Dorsolateral prefrontal cortex (tissue), 122 donors: ENCODE measurements at places on chromosomes 3 and 15. TPM values are rescaled to one million over a fixed set of nuclear protein-coding genes. Genes with fewer than 3 reads are reported as not detected.

DNA sequence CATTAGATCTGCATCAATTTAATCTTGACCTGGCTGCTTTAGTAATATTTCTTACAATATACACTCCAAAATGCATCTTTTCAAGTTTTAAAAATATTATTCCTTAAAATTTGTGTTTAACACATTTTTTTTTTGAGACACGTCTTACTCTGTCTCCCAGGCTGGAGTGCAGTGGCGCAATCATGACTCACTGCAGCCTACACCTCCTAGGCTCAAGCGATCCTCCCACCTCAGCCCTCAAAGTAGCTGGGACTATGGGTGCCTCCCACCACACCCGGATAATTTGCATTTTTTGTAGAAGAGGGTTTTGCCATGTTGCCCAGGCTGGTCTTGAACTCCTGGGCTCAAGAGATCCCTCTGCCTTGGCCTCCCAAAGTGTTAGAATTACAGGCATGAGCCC, 73.6 kb downstream of the ETV5 start:
- DNase-seq = no peak

The SEMA3G gene
- total RNA-seq = 15.4 TPM

DNA sequence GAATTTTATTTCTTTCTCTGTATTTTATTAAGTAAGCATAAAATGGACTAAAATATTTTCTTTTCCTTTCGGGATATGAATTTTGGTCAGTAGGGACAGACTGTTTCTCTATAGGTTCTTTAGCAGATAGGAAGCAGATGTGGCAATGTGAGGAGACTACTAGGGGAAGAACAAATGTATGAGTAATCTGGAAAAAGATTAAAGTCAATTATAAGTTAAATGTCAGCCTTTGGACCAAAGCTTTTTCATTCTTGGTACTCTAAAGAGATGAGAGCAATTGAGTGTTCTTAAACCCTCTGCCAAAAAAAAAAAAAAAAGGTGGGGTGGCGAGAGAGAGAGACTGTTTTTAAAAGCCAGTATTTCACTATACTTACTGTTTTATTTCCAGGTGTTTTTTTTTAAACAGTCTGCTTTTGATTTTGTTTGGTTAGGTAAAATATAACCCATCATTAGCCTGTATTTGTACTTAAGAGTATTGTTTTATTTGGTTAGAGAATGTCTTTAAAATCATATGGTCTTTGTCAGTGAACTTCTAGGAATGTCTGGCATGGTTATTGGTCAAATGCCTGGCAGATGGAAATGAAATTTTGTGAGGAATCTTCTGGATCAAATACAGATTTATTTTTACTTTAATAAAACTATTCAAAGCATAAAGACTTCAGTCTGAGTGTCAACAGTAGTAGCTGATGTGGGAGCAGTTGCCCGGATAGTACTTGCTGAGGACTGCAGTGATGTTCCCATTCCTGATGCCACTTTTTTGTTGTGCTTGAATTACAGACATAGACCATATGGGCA, 63.8 kb downstream of the LRRC49 start:
- no peak for DNase-seq

The RPP25 gene
- total RNA-seq = 10.5 TPM

GRCh38 chr15:55954862-55955605, 38.4 kb downstream of the NEDD4 start:
- no peak for DNase-seq

- no peak for DNase-seq
These were observed 413.4 kb downstream of the ERC2 start for GRCh38 chr3:56054844-56055243.

GRCh38 chr15:68807249-68807648, 13.4 kb downstream of the ANP32A start:
- DNase-seq = no peak

GRCh38 chr15:78879517-78880241, 7.0 kb downstream of the MORF4L1 start:
- DNase-seq = no peak

GRCh38 chr3:64591615-64592014, 96.2 kb downstream of the ADAMTS9 start:
- no peak for DNase-seq

- no peak for DNase-seq
These were observed 6.7 kb downstream of the TYRO3 start for GRCh38 chr15:41565702-41566101.

GRCh38 chr3:150870406-150870805, 34.8 kb downstream of the MINDY4B start:
- DNase-seq = no peak

The SLC12A8 gene
- total RNA-seq = 22.1 TPM

The MAP6D1 gene
- total RNA-seq = 105 TPM

DNA sequence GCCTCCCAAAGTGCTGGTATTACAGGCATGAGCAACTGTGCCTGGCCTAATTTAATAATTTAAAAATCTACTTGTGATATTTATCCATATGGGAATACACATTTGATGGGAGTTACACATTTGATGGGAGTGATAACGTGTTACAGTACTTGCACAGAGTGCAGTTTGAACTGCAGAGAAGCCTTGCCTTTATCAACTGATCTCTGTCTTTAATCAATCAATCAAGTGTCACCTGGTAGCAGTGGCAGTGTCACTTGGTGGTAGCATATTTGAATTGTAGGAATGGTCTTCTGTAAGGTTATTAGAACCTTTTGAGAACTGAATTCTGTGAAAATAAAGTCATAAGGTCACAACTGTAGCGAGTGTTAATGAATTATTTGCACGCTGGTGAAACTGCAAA, 37.8 kb downstream of the SIDT1 start:
- DNase-seq = no peak

The POTEB3 gene
- total RNA-seq = not detected

The HCLS1 gene
- 13.8 TPM for total RNA-seq

DNA sequence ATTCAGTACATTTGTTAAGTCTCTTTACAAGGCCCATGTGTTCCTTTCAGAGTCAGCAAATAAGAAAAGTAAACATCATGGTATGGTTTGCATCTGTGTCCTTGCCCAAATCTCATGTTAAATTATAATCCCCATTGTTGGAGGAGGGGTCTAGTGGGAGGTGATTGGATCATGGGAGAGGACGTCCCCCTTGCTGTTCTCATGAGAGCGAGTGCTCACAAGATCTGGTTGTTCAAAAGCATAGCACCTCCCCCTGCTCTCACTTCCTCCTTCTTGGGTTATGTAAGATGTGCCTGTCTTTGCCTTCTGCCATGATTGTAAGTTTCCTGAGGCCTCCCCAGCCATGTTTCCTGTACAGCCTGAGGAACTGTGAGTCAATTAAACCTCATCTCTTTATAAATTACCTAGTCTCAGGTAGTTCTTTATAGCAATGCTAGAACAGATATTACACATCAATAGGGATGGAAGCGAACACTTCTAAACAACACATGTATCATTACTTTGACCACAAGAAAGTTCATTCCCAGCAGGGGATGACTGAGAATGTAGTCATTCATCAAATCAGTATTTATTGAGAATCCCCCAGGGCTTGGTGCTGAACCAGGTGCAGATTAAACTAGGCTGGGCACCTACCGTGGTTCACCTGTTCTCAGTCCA, 4.1 kb downstream of the EFCAB12 start:
- no peak for DNase-seq

The HYKK gene
- total RNA-seq = 7.6 TPM

- no peak for DNase-seq
These were observed 70.4 kb downstream of the ST6GAL1 start for GRCh38 chr3:187000711-187001151.

DNA sequence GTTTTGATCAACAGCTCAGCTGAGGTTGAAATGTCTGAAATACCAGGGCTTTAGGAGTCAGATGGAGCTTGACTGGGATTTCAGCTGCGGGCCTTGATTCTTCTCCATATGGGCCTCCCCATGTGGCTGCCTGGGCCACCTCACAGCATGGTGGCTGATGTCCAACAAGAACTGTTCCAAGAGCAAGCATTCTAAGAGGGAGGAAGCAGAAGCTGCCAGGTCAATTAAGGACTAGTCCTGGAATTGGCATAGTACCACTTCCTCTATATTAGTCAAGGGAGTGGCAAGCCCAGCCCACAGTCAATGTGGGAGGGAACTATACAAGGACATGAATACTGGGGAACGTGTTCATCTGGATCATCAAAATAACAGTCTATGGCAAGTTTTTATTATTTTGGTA, 181.7 kb upstream of the ANKRD28 start:
- DNase-seq = no peak

DNA sequence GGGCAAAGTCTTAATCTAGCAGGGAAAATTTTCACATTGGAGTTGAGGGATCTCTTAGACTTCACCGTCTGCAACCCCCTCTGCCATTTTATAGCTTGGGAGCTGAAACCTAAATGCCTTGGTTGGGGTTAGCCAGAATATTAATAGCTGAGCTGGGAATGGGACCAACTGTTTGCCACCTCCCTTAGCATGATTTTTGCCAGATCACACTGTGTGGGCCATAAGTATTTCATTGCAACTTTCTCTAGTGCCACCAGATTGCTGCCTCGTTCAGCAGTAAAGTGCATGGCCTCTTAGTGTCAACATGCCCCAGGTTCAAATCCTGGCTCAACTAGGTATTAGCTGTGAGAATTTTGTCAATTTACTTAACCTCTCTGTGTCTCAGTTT, 55.9 kb upstream of the ABHD17C start:
- DNase-seq = no peak

DNA sequence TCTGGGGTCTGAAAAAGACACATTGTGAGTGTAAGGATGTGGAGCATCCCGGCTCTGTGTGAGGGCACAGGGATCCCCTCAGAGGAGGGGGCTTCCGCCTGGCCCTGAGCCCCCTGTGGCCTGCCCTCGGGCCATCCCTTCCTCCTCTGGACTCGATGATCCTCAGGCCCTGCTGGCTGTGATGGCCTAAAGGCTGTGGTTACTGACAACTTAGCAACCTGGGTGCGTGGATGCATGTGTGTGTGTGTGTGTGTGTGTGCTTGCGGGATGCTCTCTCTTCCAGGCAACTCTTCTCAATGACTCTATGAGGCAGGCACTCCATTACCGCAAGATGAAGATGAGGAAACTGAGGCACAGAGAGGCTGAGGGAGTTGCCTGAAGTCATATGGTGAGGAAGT, 66.0 kb downstream of the ASB7 start:
- DNase-seq = no peak

- DNase-seq = no peak
These were observed 61.0 kb downstream of the HMG20A start for GRCh38 chr15:77481670-77482069.

GRCh38 chr3:194343561-194343893, 7.6 kb downstream of the CPN2 start:
- no peak for DNase-seq

- DNase-seq = no peak
These were observed 114.4 kb downstream of the GHSR start for GRCh38 chr3:172333692-172334457.

The SERPINI2 gene
- total RNA-seq = 3.1 TPM

DNA sequence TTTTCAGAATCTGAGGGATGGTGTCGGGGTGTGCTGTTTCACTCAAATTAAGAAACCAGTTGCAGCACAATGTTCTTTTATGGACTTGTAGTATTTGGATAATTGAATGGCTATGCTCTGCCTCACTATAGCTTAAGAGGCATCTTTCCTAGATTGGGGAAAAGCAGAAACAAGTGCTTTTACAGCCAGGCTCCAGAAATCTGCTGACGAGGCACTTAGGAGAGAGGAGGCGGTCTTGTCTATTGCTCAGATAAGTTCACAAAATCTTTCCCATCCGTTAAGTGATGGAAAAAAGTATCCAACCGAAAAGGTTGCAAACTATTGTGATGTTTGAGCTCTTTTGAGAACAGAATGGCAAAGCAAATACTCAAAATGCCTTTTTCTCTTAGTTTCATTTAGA, 336.1 kb upstream of the RARB start:
- no peak for DNase-seq

The CPNE4 gene
- total RNA-seq = 32.0 TPM
